ENCODE measurements at places on chromosomes 5 and 9.

GRCh38 chr5:150487199-150488061 is 20.5 kb upstream of the NDST1 start:
- DNase-seq, result no peak

GRCh38 chr5:150036513-150036912 is 36.0 kb downstream of the HMGXB3 start:
- peak; percentile 98 for DNase-seq

DNA sequence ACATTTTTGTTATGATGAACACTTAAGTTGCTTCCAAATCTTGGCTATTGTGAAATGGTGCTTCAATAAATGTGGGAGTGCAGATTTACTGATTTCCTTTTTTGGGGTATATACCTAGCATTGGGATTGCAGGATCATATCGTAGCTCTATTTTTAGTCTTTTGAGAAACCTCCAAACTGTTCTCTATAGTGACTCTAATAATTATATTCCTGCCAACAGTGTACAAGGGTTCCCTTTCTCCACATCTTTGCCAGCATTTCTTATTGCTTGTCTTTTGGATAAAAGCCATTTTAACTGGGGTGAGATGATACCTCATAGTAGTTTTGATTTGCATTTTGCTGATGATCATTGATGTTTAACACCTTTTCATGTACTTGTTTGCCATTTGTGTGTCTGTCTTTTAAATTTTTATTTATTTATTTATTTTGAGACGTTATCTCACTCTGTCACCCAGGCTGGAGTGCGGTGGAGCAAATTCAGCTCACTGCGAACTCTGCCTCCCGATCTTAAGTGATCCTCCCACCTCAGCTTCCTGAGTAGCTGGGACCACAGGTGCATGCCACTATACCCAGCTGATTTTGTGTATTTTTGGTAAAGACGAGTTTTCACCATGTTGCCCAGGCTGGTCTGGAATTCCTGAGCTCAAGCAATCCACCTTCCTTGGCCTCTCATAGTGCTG is 59.0 kb downstream of the UNC13B start:
- no peak for DNase-seq

DNA sequence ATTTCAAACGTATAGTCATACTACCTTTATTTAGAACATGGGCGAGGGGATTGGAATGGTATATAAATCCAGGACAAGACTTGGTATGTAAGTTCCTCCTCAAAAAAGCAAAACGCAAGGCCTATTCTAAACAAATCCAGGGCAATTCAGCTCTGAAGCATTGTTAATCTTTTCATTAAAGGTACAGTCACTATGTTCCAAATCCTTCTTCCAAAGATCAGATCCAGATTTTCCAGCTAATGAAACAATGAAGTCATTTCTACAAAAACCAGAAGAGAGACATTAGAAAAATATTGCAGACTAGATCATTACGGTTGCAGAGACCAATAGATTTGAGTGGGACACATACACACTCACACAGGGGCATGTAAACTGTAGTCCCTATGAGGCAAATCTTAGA is 116.1 kb upstream of the BNC2 start:
- DNase-seq, result no peak

- DNase-seq, result peak; percentile 34
Measured at GRCh38 chr5:121668635-121669034, 183.0 kb upstream of the FTMT start.

DNA sequence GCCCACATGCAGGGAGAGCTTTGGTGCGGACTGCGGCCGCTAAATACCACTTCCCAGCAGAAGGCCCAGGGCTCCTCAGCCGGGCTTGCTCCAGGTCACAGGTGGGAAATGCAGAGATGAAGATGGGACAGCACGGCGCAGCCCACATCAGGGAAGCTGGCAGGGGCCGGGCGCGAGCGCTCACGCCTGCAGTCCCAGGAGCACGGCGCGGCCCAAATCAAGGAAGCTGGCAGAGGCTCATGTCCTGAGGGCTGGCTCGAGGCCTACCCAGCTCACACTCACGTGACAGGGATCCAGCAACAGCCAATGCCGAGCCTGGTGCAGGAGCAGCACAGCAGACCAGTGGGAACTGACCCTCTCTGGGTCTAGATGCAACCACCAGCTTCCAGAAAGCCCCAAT is 16.3 kb downstream of the LPCAT1 start:
- no peak for DNase-seq

- DNase-seq, result no peak
Measured at GRCh38 chr9:108419379-108419778, 436.4 kb downstream of the ACTL7B start.

- DNase-seq, result no peak
Measured at GRCh38 chr9:132948482-132949050, 4.2 kb upstream of the TSC1 start.

DNA sequence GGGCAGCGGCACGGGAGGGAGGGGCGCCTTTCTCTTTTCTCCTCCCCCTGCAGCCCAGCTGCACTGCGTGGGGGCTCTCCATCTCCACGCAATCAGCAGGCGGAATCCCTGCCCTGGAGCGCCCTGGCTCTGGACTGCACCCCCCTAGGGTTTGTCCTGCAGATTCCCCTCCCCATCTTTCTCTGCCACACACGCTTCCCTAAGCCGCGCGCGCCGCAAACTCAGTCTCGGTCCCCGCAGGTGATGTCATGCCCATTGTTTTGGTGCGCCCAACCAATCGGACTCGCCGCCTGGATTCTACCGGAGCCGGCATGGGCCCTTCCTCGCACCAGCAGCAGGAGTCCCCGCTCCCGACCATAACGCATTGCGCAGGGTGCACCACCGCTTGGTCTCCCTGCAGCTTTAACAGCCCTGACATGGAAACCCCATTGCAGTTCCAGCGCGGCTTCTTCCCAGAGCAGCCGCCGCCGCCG is at the start of gene KCNN2:
KCNN2 (plus strand) TSS at position 347 of the 473 bp plus-strand sequence; CDS start at position 417, 70 bp downstream.
- peak; percentile 35 for DNase-seq

- no peak for DNase-seq
Measured at GRCh38 chr5:174454464-174454863, 269.9 kb upstream of the MSX2 start.

DNA sequence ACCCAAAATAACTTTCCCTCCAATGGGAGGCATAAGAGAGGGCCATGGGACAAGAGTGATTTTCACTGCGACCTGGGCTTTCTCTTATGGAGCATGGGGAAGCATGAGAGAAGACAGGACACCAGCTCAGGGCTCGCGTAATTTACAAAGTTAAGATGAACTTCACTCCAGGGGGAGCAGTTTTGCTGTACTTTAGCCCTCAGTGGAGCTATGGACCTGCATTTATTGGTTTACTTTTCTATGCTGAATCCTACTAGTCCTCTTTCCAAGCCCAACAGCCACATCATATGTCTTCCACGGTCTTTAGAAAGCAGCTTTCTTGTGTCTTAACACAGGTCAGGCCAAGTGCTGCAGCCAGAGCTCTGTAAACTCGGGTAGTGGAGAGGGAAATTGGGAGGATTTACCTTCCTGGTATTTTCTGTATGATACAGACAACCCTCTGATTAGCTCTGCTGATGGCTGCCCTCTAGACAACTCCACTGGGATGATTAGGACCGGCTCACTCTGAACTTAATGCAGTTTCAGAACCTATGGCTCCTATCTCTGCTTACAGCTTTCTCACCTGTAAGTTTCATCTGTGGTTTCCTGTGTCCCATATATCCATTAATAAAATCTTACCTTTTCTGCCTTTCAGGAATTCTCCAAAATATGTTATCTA is 581.0 kb upstream of the RORB start:
- DNase-seq, result peak; percentile 71

GRCh38 chr9:91034976-91035824 is 233.6 kb downstream of the SYK start:
- DNase-seq, result no peak

DNA sequence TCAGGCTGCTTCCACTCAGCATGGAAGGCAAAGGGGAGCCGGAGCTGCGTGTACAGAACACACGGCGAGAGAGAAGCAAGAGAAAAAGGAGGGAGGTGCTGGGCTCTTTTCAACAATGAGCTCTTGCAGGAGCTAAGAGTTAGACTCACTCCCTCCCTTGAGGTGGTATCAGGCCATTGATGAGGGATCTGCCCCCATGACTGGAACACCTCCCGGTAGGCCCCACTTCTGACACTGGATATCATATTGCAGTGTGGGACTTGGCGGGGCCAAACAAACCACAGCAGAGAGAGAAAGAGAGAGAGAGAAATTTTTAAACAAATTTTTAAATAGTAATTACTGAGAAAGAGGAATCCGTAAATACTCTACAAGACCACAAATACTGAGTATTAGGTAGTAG is 182.2 kb downstream of the TRIO start:
- peak; percentile 45 for DNase-seq

DNA sequence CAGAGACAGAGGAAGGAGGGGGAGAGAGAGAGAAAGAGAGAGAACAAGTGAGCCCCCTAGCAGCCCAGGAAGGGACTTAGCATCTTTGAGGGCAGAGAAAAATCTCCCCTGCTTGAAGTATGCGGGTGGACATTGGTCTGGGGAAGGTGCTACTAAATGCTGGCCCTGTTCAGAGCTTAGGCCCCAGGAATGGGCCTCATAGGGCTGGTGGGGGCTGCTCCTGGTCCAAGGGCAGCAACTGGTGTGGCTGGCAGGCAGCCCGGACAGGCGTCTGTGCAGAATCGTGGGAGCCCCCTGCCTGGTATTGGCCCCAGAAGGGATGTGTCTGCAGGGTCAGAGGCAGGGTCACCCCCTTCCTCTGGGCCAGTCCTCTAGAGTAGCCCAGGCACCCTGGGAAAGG is 47.8 kb upstream of the SUSD3 start:
- no peak for DNase-seq

- peak; percentile 57 for DNase-seq
Measured at GRCh38 chr9:133737774-133738639, at the start of gene SARDH. SARDH (minus strand) TSS chr9:133738352; CDS start chr9:133734173, 4,179 bp downstream.

GRCh38 chr9:2962471-2963172 is 118.7 kb upstream of the PUM3 start:
- DNase-seq, result no peak

DNA sequence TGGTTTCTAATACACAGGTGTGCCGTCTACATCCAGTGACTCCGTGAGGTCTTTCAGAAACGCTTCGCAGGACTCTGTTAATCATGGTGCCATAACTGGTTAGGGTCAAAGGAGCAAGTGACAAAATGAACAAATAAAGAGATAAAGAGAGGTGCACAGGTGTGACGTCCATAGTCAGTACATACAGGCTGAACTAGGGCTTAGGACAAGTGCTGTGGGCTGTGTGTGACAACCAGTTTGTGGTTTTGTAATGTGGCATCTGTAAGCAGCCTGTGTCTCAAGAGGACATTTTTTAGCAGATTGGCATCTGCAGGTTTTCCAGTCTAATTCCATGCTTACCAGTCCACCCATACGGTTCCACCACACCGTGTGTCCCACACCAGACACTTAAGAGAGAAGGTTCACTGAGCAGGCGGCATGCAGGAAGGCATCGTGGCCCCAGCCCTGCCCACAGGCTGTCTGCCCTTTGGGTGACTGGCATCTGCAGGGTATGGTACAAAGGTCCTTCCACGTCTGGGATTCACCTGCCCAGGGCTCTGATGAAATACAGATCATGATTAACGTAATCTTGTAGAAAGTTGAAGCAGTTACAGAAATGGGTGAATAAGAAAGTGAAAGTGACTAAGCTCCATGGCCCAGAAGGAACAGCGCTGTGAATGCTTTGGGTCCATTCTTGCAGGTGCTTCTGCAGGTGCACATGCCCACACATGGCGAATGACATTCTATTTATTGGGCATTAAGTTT is 26.9 kb downstream of the SRD5A1 start:
- no peak for DNase-seq

DNA sequence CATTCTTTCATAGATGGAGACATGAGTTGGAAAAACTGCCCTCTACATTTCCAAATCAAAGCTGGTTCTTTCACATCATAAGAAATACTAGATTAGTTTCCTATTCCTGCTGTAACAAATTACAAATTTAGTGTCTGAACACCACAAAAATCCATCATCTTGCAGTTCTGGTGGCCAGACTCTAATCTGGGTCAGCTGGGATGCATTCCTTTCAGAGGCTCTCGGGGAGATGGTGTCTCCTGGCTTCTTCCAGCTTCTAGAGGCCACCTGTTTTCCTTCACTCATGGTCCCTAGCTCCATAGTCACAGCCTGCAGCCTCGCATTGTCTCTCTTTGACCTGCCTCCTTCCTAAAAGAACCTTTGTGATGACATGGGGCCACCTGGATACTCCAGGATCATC is 65.2 kb downstream of the RETREG1 start:
- no peak for DNase-seq

- DNase-seq, result no peak
Measured at GRCh38 chr5:180302256-180302655, 10.4 kb upstream of the MAPK9 start.

DNA sequence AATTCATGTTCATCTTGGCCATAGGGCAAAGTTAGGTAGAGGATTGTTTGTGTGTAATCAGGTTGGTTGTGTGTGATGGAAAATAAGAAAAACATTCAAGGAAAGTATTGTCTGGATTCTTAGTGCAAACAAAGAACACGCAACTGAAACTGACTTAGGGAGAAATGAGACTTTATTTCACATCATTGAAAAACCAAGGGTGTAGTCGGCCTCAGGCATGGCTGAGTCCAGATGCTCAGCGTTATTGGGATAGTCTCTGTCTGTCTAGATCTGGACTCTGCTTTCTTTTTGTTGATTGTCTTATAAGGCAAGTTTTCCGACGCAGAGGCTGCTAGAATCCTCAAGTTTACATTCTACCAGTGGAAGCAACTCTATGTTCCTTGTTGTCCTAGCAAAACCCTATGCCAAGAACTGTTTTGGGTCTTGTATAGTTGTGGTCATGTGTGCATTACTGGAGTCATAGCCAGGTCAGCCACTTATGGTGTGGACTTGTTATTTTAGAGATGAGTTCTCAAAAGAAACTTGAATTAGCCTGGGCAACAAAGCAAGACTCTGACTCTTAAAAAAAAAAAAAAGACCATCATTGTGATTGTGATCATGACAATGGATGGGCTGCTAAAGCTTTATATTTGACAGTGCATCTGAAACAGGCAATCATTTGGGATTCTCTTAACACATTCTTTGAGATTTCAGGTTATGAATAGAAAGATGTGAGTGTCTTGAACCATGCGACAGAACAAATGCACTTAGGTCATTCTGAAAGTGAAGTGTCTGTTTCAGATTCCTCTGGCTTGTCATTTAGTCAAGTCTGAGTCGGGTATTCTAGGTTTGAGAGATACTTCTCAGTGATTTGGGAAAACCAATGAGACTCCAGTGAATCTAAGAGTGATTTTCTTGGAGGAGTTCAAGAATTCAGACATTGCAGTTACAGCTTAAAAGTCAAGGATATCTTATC is 82.6 kb downstream of the DOCK2 start:
- DNase-seq, result no peak

- peak; percentile 27 for DNase-seq
Measured at GRCh38 chr5:169421677-169422076, 120.7 kb upstream of the SLIT3 start.

- no peak for DNase-seq
Measured at GRCh38 chr5:180688330-180689070, 39.1 kb upstream of the FLT4 start.

GRCh38 chr5:58477760-58478376 is 13.4 kb upstream of the GAPT start:
- peak; percentile 31 for DNase-seq

DNA sequence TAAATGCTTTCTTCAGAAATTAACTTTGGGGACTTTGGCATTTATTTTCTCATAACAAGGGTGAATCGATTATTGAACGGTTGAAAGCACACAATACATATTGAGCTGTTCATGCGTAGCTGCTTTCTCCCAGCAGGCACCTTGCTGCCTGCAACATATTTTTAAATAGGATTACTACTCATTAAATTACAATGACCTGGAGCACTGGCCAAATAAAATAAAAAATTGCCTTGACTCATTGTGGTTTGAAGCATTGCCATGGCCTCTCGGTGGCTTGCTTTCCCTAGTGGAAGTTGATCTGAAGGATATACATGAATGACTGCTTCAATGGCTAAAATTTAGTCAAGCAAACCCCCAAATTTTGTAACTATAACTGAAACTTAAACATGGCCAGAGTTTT is 181.6 kb upstream of the NUDT12 start:
- peak; percentile 81 for DNase-seq

- no peak for DNase-seq
Measured at GRCh38 chr5:109281136-109281690, 128.6 kb downstream of the PJA2 start.

Data from choroid plexus epithelial cell (primary cell).